ENCODE measurements at places on chromosomes 12 and 14.
A peak's percentile ranks its signal among the peaks of the same experiment; 100 is the strongest.

DNA sequence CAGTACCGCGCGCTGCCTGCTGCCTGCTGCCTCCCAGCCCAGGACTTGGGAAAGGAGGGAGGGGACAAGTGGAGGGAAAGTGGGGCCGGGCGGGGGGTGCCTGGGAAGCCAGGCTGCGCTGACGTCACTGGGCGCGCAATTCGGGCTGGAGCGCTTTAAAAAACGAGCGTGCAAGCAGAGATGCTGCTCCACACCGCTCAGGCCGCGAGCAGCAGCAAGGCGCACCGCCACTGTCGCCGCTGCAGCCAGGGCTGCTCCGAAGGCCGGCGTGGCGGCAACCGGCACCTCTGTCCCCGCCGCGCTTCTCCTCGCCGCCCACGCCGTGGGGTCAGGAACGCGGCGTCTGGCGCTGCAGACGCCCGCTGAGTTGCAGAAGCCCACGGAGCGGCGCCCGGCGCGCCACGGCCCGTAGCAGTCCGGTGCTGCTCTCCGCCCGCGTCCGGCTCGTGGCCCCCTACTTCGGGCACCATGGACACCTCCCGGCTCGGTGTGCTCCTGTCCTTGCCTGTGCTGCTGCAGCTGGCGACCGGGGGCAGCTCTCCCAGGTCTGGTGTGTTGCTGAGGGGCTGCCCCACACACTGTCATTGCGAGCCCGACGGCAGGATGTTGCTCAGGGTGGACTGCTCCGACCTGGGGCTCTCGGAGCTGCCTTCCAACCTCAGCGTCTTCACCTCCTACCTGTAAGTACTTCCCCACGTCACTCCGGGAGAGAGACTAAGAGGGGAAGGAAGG, at the start of gene LGR5:
TSS of gene LGR5 (plus strand) at position 186 of the 732 bp plus-strand sequence. CDS start at position 469, 283 bp downstream.
- peak; percentile 87 for DNase-seq

DNA sequence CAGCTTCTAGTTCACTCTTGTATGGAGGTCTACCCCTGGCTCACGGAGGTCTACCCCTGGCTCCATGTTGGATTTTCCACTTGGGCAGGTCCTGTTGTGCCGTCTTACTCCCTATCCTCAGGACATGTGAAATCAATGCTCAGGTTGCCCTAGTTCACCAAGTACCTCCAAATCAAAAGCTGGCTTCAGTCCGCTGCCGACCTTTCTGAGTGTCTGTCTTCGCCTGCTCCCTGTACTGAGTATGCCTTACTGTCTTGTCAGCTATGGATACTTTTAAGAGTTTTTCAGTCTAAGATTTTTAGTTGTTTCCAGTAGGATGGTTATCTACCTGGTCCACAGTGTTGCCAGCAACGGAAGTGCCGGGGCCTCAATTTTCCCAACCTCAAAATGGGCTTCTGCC, 40.1 kb upstream of the BCL11B start:
- DNase-seq: no peak

- no peak for DNase-seq
These were observed 38.5 kb downstream of the SPTB start for GRCh38 chr14:64841121-64841651.

- no peak for DNase-seq
These were observed 33.8 kb downstream of the ARMH4 start for GRCh38 chr14:58118097-58118815.

DNA sequence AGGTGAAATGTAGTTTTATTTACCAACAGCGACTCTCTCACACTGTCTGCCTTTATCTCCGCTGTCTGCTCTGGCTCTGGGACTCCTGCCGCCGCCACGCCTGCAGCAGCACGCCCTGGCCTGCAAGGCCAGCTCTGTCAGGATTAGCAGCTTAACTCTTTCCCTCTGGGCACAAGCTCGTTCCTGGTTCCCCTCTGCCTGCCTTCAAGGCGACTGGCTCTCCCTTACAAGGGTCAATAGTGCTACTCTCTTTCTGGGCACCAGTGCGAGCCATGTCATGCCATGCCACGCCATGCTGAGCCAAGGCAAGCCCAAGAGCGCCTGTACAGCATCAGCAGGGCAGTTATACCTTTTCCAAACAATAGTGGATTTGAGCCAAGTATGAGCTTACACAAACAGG, 3.6 kb upstream of the CLEC2B start:
- DNase-seq: no peak

DNA sequence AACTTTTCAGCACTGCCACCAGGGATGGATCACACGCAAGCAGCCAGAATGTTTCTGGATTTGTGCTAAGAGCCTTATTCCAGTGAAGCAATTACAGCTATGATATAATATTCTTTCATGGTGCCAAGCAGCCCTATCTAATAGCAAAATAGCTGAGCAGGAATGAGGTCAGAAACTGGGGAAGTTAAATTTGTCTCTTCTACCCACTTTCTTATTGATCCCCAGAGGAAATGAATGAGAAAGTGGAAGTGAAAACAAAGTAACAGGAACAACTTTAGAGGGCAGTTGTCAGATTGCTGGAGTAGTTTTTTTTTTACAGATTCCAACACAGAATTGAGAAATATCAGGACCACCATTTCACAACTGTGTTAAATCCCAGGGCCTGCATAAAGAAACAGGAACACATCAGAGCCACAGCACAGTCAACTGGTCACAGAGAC, 44.8 kb downstream of the GCH1 start:
- no peak for DNase-seq

DNA sequence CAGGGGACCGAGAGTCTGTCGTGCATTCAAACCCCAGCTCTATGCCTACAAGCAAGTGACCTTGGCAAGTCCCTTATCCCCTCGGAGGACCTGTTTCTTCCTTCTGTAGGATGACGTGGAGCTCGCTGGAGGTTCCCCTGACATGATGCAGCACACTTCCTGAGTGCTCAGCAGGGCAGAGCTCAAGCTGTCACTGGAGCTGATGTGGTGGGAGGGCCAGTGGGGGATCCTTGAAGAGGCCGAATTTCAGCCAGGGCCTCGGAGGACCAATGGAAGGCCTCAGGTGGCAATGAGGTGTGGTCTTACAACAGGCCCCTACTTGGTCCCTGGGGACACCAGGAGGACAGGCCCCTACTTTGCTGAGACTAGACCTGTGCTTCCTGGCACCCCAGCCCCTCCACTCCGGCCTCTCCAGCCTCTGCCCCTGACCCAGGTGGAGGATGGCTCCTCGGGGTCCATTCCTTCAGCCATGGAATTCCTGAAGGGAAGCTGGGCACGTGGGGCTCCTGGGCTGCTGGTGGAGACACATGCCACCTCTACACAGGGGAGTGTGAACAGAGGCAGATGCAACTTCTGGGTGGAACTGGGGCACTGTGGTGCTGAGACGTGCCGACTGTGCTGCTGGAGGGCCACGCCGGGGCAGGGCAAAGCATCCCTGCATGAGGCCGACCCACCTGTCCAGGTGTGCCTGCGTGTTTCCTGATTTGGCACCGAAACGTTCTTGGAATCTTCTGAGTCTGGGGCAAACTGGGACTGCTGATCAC, 18.7 kb upstream of the KIF26A start:
- DNase-seq: no peak

DNA sequence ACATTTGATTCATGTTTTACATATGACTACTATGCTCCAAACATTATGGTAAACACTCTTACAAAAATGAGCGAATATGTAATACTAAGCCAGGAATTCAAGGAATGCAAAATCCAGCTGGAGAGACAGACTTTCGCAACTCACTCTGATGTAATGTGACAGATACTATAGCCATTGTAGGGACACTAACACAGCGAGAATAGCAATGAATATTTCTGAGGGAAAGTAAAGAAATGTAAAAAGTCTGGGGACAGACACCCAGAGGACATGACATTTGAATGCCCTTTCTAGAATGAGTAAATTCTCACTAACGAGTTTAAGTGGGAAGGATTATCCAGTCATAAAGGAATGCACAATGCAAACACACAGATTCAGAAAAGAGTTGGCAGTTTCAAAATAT, 121.9 kb downstream of the PIK3C2G start:
- DNase-seq: no peak

DNA sequence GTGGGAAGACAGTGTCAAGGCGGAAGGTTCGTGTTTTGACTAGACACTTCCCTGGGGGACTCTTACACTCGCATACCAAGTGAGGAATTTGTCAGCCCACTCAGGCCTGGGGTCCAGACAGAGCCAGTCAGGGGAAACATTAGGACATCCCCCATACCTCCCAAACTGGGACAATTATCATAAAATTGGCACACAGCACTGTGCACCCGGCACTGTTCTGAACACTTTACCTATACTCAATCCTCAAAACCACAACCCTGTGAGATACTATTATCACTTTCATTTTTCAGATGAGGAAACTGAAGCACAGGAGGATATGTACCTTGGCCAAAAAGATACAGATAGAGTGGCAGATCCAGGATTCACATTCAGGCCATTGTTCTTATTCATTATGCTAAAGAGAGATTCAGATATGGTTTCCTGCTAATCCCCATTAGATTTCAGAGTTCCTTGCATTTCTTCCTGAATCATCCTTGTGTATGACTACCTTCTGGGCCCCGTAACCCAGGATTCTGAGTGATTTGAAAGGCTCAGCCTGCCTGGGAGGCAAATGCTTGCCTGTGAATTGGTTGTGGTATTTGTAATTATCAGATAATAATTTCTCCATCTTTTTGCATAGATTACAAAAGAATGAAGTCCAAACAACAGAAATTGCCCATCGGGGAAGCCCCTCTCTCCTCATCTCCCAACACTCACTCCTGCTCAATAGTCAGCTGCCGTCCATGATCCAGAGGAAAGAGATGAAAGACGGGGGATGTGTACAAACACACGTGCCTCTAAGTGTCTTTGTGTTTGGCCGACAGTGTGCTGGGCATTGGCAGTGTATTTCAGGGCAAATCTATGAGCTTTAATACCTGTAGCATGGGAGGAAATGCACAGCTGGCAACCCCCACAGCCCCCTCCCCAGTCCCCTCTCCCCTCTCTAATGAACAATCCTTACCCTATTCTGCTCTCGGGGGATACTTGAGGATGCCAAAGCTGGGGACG, 4.6 kb downstream of the TAC3 start:
- DNase-seq: no peak

DNA sequence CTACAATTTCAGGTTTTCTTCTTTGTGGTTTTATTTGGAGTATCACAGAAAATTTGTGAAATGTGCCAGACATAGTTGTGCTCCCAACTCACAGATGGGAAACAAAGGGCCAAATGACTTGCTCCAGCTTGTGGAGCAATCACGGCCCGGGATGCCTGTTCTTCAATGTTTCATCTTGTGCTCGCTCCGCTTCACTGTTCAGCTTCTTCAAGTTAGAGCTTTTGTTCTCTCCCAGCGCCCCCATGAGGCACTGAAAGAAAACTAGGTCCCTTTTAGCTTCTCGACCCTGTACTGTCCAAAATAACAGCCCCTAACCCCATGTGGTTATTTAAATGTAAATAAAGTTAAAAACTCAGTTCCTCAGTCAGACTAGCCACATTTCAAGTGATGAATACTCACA, 187.9 kb upstream of the STXBP6 start:
- DNase-seq: no peak

GRCh38 chr12:101920906-101921305, 43.5 kb downstream of the DRAM1 start:
- DNase-seq: no peak

GRCh38 chr12:132537836-132538662, 48.1 kb downstream of the FBRSL1 start:
- DNase-seq: no peak

DNA sequence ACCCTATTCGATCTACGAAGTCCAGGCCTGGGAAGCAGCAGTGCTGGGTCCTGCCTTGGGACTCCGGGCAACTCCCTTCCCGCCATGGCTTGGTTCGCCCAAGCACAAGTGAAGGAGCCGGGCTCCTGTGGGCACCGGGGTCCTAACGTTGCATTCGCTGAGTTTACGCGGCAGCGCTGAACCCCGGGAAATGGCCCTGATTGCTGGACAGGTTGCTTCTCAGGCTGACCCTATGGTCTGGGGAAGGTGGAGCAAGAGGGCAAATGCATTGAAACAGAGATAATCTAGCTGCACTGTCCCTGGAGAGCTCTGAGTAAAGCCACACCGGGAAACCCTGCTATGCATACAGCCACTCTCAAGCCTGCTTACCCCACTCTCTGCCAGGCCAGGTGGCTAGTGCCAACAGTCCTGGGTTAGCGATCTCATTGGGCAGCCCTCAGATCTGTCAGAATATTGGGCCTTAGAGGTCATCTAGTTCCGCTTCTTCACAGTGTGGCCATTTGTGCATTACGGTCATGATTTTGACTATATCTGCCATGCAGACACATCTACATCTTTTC, 11.3 kb downstream of the SYNE3 start:
- DNase-seq: no peak

- no peak for DNase-seq
These were observed 557.6 kb downstream of the PRKD1 start for GRCh38 chr14:29370024-29370423.

GRCh38 chr14:105448706-105449111, 25.9 kb upstream of the CRIP2 start:
- DNase-seq: peak; percentile 37

Data from NCI-H345 (cell line).